ENCODE measurements at places on chromosomes 12 and 14.

GRCh38 chr12:1972856-1973317 lies 31.4 kb downstream of the DCP1B start:
- DNase-seq: no peak

DNA sequence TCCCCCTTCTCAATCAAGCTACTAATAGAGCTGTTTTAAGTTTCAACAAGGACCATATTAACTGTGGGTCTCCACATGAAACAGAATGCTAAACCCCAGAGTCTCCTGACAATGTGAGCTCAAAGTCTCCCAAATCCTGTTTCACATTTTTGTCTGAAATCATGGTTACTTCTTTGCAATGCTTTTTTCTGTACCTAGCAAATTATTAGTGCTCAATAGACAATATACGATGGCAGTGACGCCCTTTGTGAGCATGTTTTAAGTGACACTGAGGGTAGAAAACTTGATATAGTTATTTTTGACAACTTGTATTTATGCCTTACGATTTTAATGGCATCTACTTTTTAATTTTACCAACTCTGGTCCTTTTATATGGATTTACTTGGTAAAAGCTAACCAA lies 85.4 kb upstream of the SOX5 start:
- DNase-seq: no peak

- DNase-seq: no peak
Measured at GRCh38 chr14:31842899-31843298, 234.2 kb upstream of the ARHGAP5 start.

DNA sequence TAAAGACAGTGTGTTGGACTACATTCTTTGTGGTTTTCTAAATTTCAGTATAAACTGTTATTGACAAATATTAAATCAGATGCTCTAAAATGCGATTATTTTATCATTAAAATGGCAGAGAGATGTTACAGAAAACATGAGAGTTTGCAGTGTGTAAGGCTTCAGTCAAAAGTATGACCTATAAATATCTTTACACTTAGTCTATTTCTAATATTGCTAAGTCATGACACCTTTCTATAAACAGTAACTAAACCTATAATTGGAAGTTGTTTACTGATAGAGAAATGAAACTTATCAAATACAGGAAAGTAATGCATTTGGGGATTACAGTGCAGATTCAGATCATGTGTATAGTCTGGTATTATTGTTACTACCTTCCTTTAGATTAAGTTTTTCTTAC lies 68.9 kb upstream of the YARS2 start:
- DNase-seq: no peak

- DNase-seq: no peak
Measured at GRCh38 chr12:115785548-115785947, 491.9 kb downstream of the MED13L start.

GRCh38 chr12:6850796-6851152 lies 312 bp downstream of the CDCA3 start:
- DNase-seq: no peak

- no peak for DNase-seq
Measured at GRCh38 chr12:132858718-132859266, 28.6 kb downstream of the CHFR start.

DNA sequence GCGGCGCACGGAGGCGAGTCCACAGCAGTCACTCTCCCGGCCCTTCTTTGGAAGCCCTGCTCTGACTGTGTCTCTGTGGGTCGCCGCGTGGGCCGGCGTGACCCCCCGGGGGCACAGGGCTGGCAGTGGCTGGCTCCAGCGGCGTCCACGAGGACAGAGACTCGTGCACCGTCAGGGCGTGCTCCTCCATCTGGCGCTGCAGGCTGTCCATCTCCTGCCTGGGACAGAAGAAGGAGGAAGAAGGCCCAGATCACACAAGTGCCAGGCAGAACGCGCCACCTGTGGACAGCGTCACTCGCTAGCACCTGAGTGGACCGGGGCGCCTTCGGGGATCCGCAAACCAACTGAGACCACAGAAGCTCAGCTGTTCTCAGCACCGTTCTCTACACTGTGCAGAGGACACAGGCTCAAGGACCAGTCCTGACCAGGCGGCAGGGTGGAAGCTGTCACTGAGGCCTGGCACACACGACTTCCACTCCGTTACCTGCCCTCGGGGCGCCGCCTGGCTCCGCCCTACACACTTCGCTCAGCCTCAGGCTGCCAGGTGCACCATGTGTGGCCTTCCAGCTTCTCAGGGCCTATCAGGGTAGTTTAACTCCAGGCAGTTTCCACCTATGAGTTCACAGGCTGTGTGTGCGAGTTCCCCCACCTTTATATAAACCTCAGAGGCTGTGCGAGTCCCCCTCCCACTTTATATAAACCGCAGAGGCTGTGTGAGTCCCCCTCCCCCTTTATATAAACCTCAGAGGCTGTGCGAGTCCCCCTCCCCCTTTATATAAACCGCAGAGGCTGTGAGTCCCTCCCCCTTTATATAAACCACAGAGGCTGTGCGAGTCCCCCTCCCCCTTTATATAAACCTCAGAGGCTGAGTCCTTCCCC lies 11.7 kb upstream of the ANKLE2 start:
- no peak for DNase-seq

GRCh38 chr14:105165134-105165704 lies 3.4 kb downstream of the JAG2 start:
- DNase-seq: no peak

- DNase-seq: no peak
Measured at GRCh38 chr12:116659771-116660481, 77.9 kb downstream of the SPRING1 start.

DNA sequence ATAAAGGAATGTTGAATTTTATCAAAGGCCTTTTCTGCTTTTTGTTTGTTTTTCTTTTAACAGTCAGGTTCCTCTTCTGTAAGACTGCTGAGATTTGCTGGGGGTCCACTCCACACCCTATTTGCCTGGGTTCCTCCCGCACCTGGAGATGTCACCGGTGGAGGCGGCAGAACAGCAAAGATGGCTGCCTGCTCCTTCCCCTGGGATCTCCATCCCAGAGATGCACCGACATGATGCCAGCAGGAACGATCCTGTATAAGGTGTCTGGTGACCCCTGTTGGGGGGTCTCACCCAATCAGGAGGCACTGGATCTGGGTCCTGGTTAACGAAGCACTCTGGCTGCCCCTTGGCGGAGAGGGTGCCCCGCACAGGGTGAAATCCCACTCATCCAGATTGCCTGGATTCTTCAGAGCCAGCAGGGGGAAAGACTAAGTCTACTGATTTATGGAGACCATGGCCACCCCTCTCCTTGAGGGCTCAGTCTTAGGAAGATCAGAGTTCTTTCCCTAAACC lies 244.0 kb upstream of the MDGA2 start:
- DNase-seq: no peak

GRCh38 chr14:104211215-104211614 lies 72.8 kb downstream of the KIF26A start:
- no peak for DNase-seq

DNA sequence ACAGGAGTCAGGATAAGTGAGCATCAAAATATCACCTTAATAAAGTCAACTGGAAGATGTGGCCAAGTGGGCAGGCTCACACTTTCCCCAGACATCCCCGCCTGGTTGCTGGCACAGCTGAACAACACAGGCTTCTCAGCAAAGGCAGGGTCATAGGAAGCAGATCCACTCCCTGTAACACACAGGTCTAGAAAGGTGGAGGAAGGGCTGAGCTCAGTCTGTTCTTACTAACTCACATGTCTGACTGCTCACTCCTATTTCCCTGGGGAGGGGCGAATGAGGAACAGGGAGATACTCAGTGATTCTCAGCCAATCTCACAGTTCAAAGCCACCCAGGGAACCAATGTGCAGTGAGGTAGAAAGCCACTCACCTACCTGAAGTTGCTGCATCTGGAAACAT lies 45.0 kb upstream of the AMN1 start:
- DNase-seq: no peak

DNA sequence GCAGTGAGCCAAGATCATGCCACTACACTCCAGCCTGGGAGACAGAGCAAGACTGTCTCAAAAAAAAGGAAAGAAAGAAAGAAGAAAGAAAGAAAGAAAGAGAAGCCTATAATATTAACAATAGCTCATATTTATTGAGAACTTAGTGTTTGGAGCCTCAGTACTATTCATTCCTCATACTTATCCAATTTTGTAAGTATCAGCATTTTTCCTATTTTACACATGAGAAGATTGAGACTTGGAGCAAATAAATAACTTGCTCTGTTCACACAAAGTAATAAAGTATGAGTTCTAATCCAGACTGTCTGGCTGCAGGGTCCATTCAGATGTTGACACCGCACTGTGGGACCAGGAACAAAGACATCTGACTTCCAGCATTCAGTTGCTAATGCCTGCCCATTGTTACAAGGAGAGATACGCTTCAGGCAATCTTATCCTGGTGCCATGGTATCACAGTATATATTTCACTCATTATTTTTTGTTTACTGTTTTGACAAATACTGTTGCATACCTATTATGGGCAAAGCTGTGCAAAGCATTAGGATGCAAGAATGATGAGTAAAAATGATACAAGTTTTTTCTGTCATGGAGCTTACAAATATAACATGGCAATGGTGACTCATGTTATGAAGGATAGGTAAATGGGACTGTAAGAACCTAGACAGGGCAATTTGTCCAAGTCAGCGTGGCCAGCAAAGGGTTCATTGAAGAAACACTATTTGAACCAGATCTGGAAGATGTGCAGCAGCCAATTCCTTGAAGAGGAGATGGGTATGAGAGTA lies 21.4 kb upstream of the TMTC2 start:
- no peak for DNase-seq

DNA sequence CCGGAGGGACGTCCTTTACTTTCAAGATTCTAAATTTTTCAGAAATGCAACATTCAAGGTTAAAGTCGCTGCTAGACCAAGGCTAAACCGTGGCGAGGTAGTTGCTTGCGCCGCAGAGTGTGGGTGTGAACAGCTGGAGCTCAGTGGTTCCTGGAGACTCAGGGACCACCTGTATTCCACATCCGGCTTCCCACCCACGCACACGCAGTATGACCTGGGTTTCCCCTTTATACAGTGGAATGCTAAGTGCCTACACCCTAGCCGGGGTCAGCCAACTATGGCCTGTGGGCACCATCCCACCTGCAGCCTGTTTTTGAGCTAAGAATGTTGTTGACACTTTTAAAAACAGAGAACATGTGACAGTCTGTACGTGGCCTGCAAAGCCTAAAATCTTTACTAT lies 42.9 kb upstream of the TESC start:
- no peak for DNase-seq

DNA sequence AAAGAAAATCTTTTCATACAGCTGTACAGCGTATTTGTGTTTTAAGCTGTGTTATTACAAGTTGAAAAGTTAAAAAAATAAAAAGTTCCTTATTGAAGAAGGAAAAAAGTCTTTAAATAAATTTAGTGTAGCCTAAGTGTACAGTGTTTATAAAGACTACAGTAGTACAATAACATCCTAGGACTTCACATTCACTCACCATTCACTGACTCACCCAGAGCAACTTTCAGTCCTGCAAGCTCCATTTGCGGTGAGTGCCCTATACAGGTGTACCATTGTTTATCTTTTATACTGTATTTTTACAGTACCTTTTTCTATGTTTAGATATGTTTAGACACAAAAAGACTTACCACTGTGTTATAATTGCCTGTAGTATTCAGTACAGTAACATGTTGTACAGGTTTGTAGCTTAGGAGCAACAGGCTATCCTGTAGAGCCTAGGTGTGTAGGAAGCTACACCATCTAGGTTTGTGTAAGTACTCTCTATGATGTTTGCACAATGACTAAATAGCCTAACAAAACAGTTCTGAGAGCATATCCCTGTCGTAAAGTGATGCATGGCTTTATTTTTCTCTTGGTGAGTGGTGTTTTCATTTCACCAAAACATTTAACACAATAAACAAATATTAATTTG lies 275.2 kb downstream of the DACT1 start:
- no peak for DNase-seq

DNA sequence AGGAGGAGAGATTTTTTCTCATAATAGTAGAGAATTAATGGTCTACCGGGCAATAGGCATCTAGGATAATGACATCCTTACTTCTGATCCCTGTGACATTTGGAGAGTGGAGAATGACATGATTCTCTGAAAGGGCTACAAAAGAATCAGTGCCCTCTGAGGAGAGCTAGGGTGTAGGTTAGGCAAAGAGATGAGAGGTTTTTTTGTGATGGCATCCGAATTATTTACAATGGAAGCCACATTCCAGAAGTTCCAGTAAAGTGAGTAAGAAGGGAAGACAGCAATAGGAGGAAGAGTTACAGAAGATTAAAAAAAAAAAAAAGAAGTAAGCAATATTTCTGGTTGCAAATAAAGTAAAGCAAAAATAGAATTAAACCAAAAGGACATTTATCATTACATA lies 478.0 kb downstream of the RMST start:
- DNase-seq: no peak

DNA sequence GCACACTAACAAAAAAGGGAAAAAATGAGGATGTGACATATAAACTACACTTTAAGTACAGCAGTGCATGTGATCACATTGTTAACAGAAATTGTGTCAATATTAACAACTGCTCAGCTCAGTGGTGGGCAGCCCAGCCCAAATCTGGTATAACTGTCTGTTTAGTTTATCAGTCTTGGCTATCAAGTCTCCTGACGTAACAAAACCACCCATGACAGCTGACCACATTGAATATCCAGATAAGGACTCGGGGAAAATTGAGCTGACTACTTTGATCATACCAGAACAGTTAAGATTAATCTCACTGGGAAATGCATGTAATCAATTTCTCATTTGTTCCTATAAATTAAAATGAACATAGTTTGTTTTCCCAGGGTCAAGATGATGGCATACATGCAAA lies 396.6 kb downstream of the SNAPC1 start:
- no peak for DNase-seq

DNA sequence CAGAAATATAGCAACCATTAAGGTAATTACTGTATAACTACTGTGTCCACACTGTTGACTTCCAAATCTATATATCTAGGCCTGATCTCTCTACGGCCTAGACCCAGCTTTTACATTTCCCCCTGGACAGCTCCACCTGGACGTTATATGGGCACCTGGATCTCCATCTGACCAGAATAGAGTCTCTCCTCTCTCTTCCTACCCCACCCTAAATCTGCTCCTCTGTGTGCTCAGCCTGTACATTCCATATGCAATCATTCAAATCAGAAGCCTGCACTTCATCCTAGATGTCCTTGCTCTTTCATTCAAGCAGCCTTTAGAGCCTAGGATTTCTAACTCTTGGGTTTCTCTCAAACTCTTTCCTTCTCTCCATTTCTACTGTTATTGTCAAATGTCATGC lies 255.0 kb downstream of the PAX9 start:
- DNase-seq: no peak

- peak; percentile 71 for DNase-seq
Measured at GRCh38 chr12:54201001-54201794, 12.4 kb upstream of the SMUG1 start.

DNA sequence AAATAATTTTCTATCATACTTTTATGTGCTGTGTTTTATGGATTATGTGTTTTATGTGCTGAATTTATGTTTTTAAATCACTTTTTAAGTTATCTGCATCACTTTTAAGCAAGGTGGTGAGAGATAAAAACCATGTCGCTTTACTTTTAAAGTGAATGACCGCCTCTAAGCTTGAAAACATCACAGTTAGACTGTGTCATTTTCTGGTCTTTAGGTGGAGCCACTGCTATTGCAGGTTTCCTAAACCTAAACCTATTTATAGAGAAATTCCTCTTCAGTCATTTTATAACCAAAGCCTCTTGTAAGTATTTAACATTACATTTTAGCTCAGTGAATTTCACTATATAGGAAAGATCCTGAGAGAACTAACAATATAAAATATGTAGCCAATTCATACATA lies 21.0 kb upstream of the MDM2 start:
- no peak for DNase-seq

GRCh38 chr14:76948213-76948947 lies 80.1 kb downstream of the IRF2BPL start:
- no peak for DNase-seq

All from DND-41 (cell line).